ENCODE measurements at places on chromosomes 3 and 15. TPM values are rescaled to one million over a fixed set of nuclear protein-coding genes. Genes with fewer than 3 reads are reported as not detected.

SAXO2 gene
- under 0.01 TPM for total RNA-seq

CYP8B1 gene
- not detected for total RNA-seq

CASR gene
- total RNA-seq: not detected

MCF2L2 gene
- total RNA-seq: not detected

NIT2 gene
- 22.9 TPM for total RNA-seq

C15orf40 gene
- 3.6 TPM for total RNA-seq

NXPE3 gene
- total RNA-seq: 6.5 TPM

WDR72 gene
- total RNA-seq: under 0.01 TPM

Measured in tracheal epithelial cell (primary cell).